ENCODE measurements at places on chromosomes 6 and 20.

- no peak for DNase-seq
Observed at GRCh38 chr6:83185096-83185495, 8.0 kb downstream of the PGM3 start.

GRCh38 chr6:158737082-158737709 is 82.0 kb downstream of the EZR start:
- no peak for DNase-seq

DNA sequence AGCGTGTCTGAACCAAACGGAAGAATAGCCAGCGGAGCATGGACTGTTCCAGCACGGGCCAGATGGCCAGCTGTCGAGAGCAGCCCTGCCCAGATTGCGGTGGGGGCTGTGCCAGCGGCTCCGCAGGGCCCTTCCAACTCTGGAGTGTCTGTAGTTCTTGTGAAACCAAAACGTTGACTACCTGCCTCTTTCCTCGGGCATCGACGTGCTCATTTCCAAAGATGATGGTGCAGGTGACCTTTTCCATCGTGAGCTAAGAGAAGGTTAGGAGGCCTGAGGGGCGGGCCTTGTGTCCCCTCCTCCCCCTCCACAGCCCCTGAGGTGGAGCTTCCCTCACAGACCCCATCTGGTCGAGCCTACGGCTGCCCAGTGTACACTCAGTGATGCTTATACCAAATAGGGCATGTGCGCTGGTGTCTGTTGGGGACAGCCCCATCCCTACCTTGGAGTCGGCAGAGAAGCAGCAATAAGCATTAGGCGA is 12.9 kb upstream of the C20orf144 start:
- DNase-seq = no peak

GRCh38 chr20:62665826-62666735 is 23.8 kb downstream of the SLCO4A1 start:
- no peak for DNase-seq

DNA sequence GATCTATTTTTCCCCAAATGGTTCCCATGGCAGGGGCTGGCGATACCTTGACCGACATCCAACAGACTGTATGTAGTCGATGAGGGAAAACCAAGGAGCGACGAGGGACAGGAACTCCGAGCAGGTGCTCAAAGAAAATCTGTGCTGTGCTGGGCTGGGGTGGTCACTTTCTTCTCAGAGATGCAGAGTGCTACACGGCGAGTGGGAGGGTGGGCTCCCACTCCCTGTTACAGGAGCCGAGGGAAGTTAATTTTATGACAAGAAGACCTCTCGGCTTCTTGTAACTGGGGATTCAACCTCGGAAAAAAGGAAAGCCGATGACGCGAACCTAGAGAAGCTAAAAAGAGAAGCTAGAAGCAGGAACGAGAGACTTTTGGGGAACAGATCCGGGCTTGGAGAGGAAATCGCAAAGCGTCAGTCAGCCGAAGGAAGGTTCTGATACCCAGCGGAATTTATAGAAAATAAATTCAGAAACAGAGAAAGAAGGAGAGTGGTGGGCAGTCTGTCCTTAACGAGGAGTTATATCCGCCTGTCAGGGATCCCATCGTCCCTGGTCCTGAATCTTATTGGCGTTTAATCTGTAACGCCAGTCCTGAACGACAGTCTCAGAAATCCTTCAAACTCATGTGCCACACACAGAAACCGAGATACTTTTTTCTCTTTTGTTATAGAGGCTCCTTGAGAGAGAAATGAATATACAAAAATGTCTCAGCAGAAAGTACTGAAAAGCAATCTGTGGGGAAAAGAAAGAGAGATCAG is 84.6 kb upstream of the ZNF322 start:
- no peak for DNase-seq

- DNase-seq = no peak
Observed at GRCh38 chr6:156121973-156122372, 655.2 kb upstream of the ARID1B start.

GRCh38 chr6:149278997-149279396 is 38.5 kb upstream of the TAB2 start:
- DNase-seq = no peak

GRCh38 chr20:33351696-33352095 is 49.6 kb downstream of the CDK5RAP1 start:
- DNase-seq = no peak

- DNase-seq = no peak
Observed at GRCh38 chr6:126147291-126147815, 161.0 kb downstream of the TRMT11 start.

- DNase-seq = no peak
Observed at GRCh38 chr20:8726460-8726859, 342.4 kb upstream of the PLCB4 start.

- no peak for DNase-seq
Observed at GRCh38 chr6:72032086-72032485, 145.7 kb downstream of the RIMS1 start.

DNA sequence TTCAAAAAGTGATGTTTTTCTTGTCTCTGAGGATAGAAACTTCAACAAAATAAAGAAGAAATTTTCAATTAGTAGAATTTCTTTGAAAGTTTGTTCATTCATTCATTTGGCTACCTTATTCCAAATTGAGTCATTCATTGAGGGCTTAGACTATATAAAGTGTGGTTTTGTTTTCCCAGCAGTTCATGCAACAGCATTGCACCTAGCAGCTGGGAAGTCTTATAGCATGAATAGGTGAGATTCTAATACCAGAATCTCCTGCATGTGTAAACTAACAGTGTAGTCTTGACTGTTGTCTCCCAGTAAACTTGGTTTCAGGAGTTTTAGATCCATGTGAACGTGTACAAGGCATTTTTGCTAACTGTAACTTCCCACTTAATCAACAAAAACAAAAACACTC is 7.1 kb downstream of the ESR1 start:
- no peak for DNase-seq

- no peak for DNase-seq
Observed at GRCh38 chr20:61804752-61805295, 260.9 kb downstream of the TAF4 start.

DNA sequence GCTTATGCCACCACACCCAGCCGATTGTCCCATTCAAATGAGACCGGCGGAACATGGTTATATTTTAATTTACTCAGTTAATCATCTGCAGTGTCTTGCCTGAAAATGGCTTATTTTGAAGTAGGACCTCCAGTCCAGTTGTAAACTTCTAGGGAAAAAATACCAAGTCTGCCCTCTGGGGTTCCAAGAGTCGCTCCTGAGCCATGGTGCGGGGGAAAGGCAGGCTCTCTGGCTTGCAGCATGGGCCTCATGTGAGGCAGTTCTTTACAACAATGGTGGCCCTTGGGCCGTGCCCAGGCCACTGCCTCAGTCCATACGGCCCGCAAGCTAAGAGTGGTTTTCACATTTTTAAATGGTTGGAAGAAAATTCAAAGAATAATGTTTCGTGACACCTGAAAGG is 62.7 kb upstream of the XRN2 start:
- no peak for DNase-seq

DNA sequence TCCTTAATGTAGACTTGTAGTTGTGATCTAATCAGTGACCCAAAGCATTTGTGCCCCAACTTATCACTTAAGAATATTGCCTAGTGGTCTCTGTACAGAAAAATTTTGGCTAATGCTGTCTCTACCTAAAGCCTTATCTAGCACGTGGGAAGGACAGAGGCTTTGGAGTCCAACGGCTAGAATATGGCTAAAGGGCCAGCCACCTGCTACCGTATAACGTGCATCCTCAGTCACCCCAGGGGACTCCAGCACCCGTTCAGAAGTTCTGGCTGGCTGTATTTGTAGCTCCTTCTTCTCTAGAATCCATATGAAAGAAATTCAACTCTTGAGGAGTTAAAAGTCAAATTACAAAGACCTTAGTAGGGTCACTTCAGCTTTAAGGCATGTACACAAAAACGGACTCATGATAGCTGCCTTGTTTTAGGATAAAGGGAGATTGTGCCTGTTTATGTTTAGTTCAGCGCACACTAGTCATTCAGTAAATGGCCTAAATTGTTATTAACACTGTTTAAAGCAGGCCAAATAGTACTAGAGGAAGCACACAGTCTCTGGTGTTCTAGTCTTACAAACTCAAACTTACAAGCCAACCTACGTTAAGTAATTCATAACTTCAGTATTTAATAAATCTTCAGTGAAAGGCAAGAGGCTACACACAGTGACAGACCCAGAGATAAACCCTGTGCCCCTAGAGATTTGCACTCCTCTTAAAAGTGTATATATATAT is 407.5 kb upstream of the PLCB4 start:
- no peak for DNase-seq

DNA sequence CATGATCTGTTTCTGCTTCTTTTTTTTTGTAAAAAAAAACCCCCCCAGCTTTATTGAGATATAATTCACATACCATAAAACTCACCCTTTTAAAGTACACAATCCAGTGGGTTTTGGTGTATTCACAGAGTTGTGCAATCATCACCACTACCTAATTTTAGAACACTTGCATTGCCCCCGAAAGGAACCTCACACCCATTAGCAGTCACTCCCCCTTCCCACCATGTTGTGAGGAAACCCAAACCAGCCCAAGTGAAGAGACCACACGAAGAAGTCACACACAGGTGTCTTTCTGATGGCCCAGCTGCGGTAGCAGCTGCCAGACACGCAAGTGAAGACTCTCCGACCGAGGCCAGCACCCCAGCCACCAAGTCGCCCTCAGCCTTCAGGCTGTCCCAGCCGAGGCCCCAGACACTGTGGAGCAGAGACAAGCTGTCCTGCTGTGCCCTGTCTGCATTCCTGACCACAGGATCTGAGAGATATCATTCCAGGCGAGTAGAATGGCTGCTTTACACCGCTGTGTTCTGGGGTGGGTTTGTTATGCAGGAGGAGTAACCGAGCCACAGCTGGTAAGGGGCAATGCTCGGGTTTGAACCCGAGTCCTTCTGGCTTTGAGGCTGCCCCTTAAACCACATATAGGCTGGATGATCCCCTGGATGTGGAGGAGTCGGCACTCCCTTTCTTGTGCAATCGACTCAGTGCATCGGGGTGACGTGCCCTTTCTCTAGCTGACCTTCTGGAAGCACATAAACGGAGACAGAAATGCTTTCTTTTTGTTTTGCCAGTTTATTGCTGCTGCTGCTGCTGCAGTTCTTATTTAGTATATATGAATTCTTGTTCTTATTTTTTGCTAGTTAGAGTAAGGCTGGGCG is 59.1 kb upstream of the PTPN1 start:
- no peak for DNase-seq

DNA sequence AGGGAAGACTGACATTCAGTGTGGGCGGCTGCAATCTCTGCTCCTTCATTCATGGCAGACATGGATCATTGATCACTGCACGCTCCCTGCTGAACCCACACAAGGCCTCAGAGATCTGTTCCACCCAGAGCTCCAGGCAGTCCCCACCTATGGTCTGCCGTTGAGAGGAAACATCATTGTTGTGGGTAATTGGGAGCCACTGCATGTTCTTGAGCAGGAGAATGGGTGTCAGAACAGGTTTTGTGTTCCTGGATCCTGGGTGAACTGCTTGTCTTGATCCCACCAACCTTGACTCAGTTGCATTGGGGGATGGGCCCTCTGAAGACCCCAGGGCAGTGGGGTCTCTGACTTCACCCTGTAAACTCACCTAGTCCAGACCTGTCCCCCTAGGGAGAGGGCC is 23.1 kb upstream of the CCDC167 start:
- no peak for DNase-seq

- no peak for DNase-seq
Observed at GRCh38 chr6:82954937-82955577, 110.6 kb downstream of the UBE3D start.

DNA sequence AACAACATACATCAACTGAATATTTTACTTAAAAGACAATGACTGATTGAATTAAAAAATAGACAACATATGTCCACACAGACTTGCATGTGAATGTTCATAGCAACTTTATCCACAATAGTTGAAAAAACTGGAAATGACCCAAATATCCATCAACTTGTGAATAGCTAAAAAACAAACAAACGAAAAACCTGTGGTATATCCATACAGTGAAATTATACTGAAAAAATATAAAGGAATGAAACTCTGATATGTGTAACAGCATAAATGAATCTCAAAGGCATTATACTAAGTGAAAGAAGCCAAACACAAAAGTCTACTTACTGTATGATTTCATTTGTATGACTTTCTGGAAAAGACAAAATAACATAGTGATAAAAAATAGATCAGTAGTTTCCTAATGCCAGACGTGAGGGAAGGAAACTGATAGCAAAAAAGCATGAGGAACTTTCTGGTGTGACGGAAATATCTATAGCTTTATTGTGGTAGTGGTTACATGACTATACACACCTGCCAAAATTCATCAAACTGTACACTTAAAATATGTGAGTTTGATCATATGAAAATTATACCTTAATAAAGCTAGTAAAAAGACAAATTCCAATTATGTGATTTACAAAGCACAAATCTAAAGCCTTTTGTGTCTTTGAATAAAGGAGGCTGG is 123.2 kb downstream of the BACH2 start:
- no peak for DNase-seq

GRCh38 chr20:45251884-45252560 is 2.3 kb downstream of the SLPI start:
- no peak for DNase-seq

DNA sequence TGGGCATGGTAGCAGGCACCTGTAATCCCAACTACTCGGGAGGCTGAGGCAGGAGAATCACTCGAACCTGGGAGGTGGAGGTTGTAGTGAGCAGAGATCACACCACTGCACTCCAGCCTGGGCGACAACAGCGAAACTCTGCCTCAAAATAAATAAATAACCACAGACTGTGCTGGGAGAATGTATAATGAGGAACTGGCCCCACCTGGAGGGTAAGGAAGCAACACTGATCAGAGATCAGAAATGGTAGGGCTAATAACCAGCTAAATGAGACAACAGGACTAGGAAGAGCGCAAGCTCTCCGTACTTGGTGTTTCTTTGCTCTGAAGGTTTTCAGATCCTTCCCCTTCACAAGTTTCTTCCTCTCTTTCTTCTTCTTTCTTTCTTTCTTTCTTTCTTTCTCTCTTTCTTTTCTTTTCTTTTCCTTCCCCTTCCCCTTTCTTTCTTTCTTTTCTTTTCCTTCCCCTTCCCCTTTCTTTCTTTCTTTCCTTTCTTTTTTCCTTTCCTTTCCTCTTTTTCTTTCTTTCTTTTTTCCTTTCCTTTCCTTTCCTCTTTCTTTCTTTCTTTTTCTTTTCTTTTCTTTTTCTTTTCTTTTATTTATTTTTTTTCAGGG is 14.6 kb downstream of the CCM2L start:
- DNase-seq = no peak

- no peak for DNase-seq
Observed at GRCh38 chr20:12733811-12734210, 275.0 kb upstream of the SPTLC3 start.

- DNase-seq = no peak
Observed at GRCh38 chr6:33897189-33897780, 93.5 kb upstream of the MLN start.

- DNase-seq = peak; percentile 68
Observed at GRCh38 chr20:44615169-44615791, 32.9 kb downstream of the PKIG start.
